Activated CD4-positive, alpha-beta T cell treated with anti-CD3 and anti-CD28 coated beads for 4 hours (primary cell): ENCODE measurements at places on chromosomes 6 and 20.

GRCh38 chr20:62814709-62815065 is 2.2 kb upstream of the COL9A3 start:
- DNase-seq, result no peak

- DNase-seq, result no peak
Observed at GRCh38 chr6:52728394-52728793, 34.9 kb downstream of the GSTA2 start.

- DNase-seq, result no peak
Observed at GRCh38 chr6:137264311-137265075, 45.3 kb upstream of the IFNGR1 start.

DNA sequence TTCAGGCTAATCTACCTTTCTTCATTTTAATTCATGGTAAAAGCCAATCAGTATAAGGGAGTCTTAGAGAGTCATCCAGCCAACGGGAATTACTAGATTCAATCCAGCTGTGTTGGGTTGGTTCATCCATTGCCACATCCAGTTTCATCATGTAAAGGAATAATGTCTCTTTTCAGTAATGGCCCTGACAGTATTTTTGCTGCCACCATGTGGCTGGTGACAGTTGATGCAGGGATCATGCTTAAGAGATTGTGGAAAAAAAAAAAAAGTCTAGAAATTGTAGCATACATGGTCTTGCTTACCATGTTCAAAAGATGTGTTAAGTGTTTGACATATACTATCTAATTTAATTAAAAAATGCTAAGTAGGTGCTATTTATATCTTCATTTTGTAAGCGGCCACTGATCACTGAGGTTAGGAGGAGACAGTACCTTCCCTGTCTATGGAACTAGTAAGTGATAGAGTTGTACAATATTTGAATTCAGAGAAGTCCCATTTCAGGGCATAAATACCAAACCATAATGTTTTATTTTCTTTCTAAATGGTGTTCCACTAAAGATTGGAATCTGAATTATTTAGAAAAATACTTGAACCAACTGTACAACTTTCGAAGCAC is 135.9 kb downstream of the KHDRBS2 start:
- DNase-seq, result no peak

DNA sequence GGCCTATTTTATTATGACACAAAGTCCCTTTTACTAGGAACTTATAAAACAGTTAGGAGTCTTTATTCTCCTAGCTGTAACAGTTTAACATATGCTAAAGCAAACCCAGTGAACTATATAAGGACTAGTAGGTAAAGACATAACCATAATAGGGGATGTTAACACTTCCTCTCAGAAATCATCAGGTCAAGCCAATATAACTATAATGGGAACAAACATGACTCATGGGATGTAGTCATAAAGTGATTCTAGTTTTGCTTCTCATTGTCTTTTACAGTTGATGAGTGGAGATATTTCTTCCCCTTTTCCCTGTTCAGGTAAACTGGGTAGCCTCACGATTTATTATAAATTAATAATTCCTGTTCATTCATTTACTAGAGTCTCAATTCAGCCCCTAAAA is 9.7 kb downstream of the PTCHD4 start:
- no peak for DNase-seq

GRCh38 chr20:7540923-7541322 is 399.3 kb downstream of the HAO1 start:
- no peak for DNase-seq

- no peak for DNase-seq
Observed at GRCh38 chr20:21324126-21324525, 21.0 kb downstream of the XRN2 start.

DNA sequence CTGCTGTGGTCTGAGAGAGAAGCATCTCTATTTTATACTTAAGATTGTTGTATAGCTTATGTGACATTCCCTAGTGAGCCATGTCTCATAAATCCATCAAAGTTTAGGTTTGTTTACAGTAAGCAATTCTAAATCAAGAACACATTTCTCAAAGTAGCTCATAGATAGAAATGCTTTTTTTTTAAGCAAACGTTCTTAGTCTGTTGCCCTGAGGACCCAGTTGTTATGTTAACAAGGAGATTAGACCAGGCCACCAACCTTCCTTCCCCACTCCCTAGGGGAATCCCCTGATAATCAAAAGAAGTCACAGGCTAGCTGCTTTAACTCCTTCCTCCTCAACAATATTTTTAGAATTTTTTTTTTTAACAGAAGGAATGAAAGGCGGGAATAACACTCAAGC is 169.0 kb downstream of the FUT9 start:
- no peak for DNase-seq

GRCh38 chr6:63804381-63804956 is 168.9 kb downstream of the PHF3 start:
- no peak for DNase-seq

DNA sequence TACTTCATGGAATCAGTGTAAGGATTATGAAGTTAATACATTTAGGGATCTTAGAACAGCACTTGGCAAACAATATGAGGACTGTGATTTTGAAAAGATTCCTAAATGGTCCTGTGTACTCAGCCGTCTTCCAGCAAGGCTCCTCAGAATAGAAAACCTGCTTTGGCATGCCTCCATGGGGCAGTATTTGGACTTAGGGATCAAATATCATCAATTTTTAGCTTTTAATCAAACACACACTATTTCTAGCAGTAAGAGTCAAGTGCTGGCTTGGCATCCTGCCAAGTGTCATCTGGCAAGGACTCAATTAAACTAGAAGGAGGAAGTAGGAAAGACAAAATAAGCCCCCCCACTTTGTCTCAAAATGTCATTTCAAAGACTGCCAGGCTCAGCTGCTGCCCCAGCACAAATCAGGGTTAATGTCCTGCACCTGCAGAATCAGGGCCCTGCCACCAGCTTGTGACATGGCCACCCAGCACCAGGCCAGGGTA is 40.8 kb downstream of the IYD start:
- DNase-seq, result no peak

DNA sequence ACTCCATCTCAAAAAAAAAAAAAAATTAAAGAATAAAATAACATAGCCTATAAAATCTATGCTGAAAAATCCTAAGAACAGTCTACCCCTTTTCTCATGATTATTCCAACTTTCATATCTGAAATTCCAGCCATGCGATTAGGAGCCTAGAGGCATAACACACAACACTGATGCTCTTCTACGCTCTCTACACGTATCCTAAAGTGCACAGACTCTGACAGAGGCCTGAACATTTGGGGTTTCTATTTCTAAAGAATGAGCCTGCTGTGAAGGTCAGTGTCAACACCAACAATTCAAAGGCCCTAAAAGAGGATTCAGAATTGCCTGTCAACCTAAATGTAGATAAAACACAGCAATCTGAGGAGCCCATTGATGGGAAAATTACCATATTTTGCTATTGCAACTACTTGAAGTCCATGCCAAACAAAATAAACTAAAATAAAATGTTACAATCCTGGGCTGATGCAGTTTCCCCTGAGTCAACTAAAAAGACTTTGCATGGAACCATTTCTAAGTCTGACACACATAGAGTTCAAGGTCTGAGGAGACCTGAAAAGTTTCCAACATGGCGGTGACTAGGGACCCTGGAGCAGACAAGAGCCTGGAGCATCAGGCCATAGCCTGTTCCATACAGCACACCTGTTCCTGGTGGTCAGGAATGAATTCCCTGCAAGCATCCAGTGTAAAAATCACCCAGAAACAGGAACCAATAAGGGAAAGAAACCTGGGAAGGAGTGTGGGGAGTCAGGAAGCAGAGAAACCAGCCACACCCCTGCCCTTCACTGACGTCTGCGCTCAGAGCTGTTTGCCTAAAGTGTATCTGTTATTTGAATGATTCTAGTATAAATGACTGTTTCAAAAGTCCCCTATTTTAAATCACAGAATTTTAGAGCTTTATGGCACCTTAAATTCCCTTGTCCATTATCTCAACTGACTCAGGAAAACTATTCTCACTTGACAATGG is 11.8 kb downstream of the NINL start:
- no peak for DNase-seq

GRCh38 chr6:168415993-168416530 is 24.9 kb upstream of the SMOC2 start:
- DNase-seq, result no peak

DNA sequence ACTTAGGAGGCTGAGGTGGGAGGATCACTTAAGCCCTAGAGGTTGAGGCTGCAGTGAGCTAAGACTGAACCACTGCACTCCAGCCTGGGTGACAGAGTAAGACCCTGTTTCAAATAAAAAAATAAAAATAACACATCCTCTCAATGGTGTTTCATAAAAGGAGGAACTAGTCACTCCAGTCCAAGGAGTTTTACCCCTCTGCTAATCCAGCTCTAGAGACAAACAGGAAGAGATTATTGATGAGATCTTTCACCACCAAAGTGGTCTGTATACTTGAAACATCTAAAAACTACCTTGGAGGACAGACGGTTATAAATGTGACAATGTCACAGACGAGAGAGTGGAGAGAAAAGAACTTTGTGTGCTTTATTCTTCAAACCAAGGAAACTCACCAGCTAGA is 58.2 kb downstream of the PIGU start:
- DNase-seq, result no peak

- no peak for DNase-seq
Observed at GRCh38 chr6:160505970-160506369, 157.8 kb downstream of the SLC22A3 start.

GRCh38 chr20:48604426-48604825 is 223.4 kb downstream of the PREX1 start:
- no peak for DNase-seq

DNA sequence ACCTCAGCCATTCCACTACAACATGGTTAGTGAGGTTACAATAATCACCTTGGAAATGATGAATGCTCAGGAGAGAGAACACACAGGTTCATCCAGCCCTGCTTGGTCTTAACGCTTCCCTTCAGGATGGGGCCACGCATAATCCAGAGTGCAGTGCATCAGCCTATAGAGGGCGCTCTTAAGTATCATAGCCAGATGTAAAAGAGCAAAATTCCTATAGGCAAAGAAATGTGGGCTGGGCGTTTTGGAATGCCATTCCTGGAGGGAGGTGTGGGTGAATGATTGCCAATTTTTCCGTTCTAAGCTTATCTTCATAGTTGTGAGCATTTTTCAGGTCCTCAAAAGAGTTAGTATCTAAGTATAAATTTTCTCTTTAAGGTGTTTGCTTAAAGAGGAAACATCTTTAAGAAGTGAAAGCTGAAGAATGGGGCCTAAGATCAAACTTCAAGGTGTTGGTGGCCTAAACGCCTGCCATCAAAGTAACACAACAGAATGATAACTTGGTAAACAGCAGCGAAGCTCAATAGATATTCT is 1.8 kb downstream of the RIPOR2 start:
- peak; percentile 50 for DNase-seq
